T-helper 9 cell (primary cell): ENCODE measurements at places on chromosomes 7 and 10.

DNA sequence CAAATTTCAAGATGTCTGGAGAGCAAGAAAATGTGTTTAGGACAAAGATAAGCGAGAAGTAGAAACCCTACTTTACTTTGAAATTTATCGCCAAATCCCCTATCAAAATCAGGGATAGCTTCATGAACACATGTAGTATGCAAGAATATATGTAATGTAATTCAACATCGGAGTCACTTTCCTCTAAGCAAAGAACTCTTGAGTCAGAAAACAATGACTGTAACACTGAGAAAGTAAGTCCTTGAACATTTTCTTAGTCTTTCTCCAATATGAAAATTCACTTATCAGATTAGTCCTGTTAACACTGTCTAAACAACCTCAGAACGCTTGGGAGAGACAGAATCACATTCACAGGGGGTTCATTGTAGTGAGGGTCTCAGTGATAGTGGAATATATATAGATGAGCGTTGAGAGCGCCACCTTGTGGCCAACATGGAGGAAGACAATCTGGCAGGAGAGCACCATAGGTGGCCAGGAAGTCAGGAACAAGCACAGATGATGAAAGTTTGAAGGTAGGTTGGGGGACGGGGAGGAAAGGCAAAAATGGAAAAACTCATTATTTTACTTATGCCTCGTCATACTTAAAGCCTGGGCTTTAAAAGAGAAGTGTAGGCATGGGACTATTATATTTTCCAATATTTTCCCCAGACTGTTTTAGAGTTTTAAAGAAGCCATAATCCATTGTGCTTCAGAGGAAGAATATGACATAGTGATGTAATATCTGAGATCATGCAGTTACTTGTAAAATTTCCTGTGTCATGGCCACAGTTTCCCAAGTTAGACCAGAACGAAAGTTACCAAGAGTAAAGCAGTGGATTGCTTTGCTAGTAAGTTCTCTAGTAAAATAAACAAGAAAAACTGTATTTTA lies 115.5 kb upstream of the GNAI1 start:
- DNase-seq = no peak

- DNase-seq = no peak
Observed at GRCh38 chr10:7756360-7756992, 31.3 kb downstream of the KIN start.

DNA sequence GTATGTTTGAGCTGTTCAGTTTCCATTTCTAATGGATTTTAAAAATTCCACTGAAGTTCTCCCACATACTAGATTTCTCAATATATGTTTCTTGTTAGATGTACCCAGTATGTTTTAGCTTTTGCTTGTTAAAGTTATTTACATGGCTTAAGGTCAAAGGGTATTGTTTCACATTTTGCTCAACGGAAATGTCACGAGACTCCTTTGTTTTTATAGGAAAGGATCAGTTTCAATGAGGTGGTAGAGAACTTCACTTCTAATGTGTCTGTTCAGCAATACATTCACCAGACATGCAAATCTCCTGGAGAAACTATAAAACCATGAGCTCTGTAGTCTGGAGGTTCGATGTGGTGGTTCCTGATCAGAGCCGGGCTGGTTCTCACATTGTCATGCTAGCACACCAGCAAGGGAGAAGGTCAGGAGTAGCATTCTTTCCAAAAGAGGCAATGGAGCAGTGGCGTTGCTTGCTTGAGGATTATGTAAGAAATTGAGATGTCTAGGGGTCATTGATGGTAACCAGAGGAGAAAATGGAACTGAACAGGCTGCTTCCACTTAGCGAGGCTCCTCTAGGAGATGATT lies 114.0 kb downstream of the RAB18 start:
- no peak for DNase-seq

- no peak for DNase-seq
Observed at GRCh38 chr10:14774214-14774580, 500 bp downstream of the FAM107B start.

DNA sequence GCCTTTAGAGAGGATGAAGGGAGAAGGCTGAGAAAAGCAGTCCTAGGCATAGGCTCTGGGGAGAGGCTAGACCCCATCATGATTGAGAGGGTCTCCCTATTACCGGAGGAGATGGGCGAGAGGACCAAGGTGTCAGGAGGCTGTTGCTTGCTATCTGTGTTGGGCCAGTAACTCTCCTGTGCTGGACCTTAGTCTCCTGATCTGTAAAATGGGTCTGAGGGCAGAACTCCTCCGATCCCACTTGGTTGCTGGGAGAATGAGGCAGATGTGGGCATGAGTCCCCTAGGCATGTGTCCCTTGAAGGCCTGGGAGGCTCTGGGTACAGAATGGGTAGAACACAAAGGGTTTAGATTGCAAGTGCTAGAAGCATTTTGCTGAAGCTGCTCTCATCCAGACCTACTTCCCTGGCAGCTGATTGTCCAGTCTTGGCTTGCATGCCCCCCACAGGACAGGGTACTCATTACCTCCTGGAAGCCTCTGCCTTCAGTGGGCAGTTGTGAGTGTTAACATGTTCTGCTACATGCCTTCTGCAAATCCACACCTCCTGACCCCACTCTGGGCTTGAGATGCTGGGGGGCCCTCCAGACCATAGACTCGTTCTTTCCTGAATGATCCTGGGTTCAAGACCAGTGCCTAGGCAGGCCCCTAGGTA lies 4.4 kb downstream of the ZMIZ1 start:
- DNase-seq = no peak

GRCh38 chr10:31149835-31150512 lies 118.3 kb upstream of the ZNF438 start:
- DNase-seq = no peak

DNA sequence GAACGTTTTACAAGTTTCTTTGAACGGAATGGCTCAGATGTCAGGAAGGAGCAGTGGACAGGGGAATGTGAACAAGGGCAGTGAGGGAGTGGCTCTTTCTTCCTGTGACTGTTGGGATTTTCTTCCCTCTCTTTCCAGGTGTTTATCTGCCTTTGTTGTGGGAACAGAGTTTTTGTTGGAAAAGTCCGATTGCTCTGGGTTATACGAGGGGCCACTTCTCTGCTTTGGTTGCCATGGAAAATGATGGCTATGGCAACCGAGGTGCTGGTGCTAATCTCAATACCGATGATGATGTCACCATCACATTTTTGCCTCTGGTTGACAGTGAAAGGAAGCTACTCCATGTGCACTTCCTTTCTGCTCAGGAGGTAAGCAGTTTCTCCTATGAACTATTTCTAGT lies 41.4 kb downstream of the ZRANB1 start:
- no peak for DNase-seq

DNA sequence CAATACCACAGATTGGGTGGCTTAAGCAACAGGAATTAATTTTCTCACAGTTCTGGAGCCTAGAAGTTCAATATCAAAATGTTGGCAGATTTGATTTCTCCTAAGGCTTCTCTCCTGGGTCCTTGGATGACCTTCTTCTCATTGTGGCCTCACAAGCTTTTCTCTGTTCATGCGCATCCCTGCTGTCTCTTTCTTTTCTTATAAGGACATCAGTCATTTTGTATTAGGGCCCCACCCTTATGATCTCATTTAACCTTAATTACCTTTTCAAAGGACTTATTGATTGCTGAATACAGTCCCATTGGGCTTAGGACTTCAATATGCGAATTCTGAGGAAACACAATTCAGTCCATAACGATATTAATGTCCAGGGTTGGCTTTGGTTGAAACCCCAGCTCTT lies 285.4 kb downstream of the HDAC9 start:
- no peak for DNase-seq

DNA sequence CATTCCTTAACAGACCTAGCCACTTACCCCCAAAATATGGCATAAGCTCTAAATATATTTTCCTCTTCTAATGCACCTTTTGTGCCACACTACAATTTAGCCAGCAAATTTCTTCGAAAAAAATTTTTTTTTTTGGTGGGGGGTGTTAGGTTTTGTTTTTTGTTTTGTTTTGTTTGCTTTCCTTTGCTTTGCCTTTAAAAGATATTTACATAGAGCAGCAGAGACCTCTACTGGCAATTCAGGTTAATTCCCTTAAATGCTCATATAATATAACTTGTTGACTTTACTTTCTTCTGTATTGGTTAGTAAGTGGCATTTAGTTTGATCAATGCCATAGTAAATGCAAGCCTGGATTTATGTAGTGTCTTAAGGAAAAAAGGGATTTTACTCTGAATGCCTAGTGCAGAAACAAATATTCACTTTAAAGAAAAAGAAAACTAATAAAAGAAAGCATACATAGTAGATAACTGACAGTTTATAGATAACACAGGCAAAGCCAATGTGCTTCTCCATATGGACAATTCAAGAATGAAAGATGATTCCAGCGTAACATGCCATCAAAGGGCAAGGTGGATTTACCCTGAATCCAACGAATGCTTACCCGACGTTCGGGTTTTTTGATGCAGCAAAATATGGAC lies 1250.6 kb downstream of the GATA3 start:
- DNase-seq = no peak

DNA sequence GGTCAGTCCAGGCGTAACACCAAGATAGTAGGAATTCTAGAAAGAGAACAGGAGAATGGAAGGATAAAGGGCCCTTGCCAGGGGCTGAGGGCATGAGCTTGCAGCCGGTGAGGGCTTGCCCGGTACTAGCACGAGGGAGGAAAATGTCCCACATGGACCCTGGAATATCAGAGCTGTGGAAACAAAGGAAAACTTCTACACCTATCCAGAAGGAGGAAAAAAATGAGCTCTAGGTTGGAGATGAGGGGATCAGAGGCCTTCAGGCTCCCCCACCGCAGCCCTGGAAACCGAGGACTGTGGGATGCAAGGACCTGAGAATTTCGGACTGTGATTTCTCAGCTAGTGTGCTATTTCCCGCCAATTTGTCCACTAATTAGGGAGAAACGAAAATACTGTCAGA lies 22.1 kb downstream of the RAMP3 start:
- no peak for DNase-seq

GRCh38 chr10:77974396-77975074 lies 48.0 kb upstream of the DLG5 start:
- DNase-seq = no peak

DNA sequence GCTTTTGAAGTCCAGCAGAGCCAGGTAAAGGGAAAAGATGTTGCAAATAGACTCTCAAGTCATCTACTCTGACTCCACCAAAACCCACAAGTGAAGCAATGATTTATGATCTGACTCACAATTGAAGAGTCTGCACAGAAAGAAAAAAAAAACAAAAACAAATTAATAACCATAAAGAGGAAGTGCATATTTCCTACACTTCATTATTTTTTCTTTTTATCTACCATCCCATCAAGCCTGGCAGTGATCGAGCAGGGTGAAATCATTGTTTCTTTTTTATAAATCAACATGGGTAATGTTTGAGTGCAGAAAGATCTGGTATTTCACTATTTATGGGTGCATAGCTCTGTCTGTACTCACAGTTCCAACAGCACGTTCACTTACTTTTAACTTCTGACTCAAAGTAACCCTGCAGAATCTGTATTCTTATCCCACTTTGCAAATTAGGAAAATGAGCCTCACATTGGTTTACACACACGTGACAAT lies 829.0 kb downstream of the TNS3 start:
- DNase-seq = no peak

- DNase-seq = no peak
Observed at GRCh38 chr7:49768254-49768653, 5.2 kb upstream of the VWC2 start.

- no peak for DNase-seq
Observed at GRCh38 chr7:79141252-79141651, 312.2 kb downstream of the MAGI2 start.

DNA sequence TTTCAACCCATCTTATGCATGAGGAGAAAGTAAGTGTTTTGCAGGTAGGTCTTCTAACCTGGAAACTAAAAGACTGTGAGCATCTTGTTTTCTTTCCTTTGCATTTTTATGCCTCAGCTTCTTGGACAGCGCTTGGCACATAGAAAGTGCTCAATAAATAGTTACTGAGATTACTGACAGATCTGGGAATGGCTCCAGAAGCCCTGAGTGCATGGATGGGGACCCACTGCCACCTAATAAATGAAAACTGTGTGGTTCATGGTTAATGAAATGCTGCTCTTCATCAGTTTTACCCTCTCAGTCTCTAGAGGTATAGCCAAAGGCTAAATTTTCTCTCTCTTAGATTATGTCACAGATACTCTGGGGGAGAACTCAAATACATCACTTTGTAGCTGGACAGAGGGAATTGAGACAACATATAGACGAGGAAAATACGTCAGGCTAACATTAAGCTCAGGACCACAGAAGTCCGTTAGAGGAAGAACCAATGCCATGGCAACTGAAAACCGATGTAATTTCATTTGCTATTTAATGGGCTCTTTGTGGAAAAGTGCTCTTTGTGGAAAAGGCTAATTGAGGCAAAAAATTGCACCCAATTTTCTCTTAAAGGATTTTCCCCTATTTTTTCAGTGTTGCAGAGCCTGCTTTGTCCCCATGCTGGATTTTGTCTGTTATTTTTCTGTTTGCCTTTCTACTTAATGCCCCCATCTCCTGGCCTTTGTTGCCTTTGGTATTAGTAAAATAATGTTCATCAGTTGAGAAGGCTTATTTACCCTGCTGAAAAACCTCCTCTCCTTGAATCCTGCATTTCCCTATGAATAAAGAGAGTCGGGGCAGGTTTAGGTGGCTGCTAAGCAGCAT lies 17.8 kb downstream of the ASB4 start:
- DNase-seq = no peak

DNA sequence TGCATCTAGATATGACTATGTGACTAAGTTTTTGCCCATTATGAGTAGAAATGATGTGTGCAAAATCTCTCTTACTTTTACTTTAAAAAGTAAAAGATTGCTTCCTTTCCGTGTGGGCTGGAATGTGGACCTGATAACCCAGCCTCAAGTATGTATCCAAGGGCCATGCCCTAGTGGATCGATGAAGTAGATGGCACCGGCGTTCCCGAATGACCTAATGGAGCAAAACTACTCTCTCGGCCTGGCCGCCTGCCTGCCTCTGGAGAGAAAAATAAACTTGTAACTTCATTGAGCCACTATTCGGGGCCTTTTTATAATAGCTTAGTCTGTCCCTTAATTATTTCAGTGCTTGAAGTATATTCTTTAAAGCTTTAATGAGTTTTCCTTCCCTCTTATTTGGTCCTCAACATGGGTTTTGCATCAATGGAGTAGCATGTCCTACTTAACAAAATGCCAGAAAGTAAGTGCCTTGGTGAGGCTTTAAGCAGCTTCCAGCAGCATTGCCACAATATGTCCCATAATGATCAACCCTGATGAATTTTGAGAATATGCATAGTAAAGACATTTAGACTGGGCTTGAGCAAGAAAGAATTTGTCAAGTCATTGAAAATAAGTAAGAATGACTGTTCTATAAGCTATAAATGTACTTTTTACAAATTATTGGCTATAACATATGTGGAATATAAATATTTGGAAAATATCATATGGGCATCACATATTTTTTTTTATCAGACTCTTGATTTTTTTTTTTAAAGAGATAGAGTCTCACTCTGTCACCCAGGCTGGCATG lies 61.4 kb downstream of the PLXDC2 start:
- no peak for DNase-seq

DNA sequence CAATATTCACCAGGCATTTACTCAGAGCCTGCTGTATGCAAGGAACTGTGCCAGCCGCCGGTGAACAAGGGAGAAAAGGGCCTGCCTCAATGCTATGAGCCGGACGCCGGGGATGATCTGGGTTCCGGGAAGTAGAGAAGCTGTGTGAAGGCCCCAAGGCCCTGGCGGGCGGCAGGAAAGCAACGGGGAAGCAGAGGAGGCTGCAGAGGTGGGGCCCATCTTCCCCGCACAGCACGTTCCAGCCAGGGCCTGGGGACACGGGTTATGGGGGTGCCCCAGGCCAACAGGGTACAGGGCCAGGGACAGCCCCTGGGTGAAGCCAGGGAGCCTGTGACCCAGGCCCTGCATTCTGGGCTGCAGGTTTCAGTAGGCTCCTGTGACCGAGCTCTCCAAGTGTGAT lies 179.3 kb downstream of the MAD1L1 start:
- no peak for DNase-seq

GRCh38 chr10:112080231-112080630 lies 103.3 kb downstream of the GPAM start:
- no peak for DNase-seq
